A549 treated with GW870086 at 1 μM for 4 hours (cell line): ENCODE measurements at places on chromosomes 1 and 21. TPM values are rescaled to one million over a fixed set of nuclear protein-coding genes. Genes with fewer than 3 reads are reported as not detected.

The ANKRD65 gene
- total RNA-seq, result 0.06 TPM in 1 of 5 replicates, not detected in the others

The NAV1 gene
- 5.6 to 10.1 TPM (median 9.5 TPM) in 5 replicates for total RNA-seq

The ACTN2 gene
- total RNA-seq, result 0.03 to 0.20 TPM (median 0.09 TPM) in 4 of 5 replicates, not detected in the other

The DUSP10 gene
- total RNA-seq, result 1.6 to 2.5 TPM (median 1.9 TPM) in 5 replicates

The CDK18 gene
- total RNA-seq, result 0.73 to 1.3 TPM (median 1.1 TPM) in 5 replicates

The FAM229A gene
- total RNA-seq, result 2.7 to 4.6 TPM (median 3.3 TPM) in 5 replicates

The PLA2G4A gene
- total RNA-seq, result 7.4 to 11.1 TPM (median 9.7 TPM) in 5 replicates

The COL6A1 gene
- total RNA-seq, result 18.1 to 23.1 TPM (median 19.1 TPM) in 5 replicates

The FCGR2B gene
- total RNA-seq, result not detected in 5 replicates

The COL16A1 gene
- total RNA-seq, result 4.9 to 5.9 TPM (median 5.2 TPM) in 5 replicates

The GIPC2 gene
- 0.05 TPM in 1 of 5 replicates, not detected in the others for total RNA-seq

The TMEM61 gene
- 0.13 to 0.62 TPM (median 0.55 TPM) in 5 replicates for total RNA-seq

The IGSF9 gene
- total RNA-seq, result 0.17 to 0.27 TPM (median 0.21 TPM) in 5 replicates

The EPHX1 gene
- 194 to 245 TPM (median 203 TPM) in 5 replicates for total RNA-seq

The FNBP1L gene
- total RNA-seq, result 16.0 to 27.2 TPM (median 25.3 TPM) in 5 replicates

The DEPDC1 gene
- total RNA-seq, result 11.7 to 14.5 TPM (median 13.7 TPM) in 5 replicates

The SYCP1 gene
- not detected in 5 replicates for total RNA-seq

The RXFP4 gene
- total RNA-seq, result not detected in 5 replicates

The LCE3C gene
- total RNA-seq, result not detected in 5 replicates

The C1QA gene
- total RNA-seq, result not detected in 5 replicates

The OSCP1 gene
- 6.1 to 7.0 TPM (median 6.6 TPM) in 5 replicates for total RNA-seq

The TTC39A gene
- 1.4 to 2.7 TPM (median 1.8 TPM) in 5 replicates for total RNA-seq

The VASH2 gene
- total RNA-seq, result 2.6 to 4.7 TPM (median 3.6 TPM) in 5 replicates

The PLEKHN1 gene
- total RNA-seq, result 4.0 to 5.8 TPM (median 4.9 TPM) in 5 replicates

The HAPLN2 gene
- total RNA-seq, result 0.21 to 0.23 TPM in 2 of 5 replicates, not detected in the others

The LRIF1 gene
- 15.9 to 21.4 TPM (median 18.4 TPM) in 5 replicates for total RNA-seq

The TMEM54 gene
- total RNA-seq, result 31.3 to 45.3 TPM (median 39.4 TPM) in 5 replicates

The RGS8 gene
- total RNA-seq, result not detected in 5 replicates

The KLF17 gene
- total RNA-seq, result 0.57 to 0.67 TPM (median 0.63 TPM) in 5 replicates

The SFN gene
- total RNA-seq, result 584 to 787 TPM (median 687 TPM) in 5 replicates
